NCI-H2171 (cell line): ENCODE measurements at places on chromosomes 6 and 20.

DNA sequence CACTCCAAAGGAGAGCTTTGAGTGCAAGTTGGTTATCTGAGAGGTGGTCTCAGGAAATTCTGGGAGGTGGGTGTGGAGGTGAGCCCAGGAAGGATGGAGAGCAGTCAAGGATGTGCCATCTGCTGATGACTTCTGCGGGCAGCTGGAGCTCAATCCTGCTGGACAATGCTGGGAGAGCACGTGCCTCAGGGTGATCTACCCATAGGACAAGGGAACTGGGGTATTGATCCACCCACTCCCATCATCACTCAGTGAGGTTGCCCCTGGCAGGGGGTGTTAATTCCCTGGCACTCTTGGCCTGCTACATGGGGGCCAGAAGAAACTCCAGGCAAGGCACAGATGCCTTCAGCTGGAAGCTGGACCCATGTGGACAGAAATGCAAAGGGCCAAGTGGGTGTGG is 7.1 kb upstream of the ZBP1 start:
- DNase-seq = no peak

- no peak for DNase-seq
Observed at GRCh38 chr20:16437387-16437996, 135.8 kb downstream of the KIF16B start.

- DNase-seq = no peak
Observed at GRCh38 chr6:8420031-8420588, 15.2 kb downstream of the SLC35B3 start.

DNA sequence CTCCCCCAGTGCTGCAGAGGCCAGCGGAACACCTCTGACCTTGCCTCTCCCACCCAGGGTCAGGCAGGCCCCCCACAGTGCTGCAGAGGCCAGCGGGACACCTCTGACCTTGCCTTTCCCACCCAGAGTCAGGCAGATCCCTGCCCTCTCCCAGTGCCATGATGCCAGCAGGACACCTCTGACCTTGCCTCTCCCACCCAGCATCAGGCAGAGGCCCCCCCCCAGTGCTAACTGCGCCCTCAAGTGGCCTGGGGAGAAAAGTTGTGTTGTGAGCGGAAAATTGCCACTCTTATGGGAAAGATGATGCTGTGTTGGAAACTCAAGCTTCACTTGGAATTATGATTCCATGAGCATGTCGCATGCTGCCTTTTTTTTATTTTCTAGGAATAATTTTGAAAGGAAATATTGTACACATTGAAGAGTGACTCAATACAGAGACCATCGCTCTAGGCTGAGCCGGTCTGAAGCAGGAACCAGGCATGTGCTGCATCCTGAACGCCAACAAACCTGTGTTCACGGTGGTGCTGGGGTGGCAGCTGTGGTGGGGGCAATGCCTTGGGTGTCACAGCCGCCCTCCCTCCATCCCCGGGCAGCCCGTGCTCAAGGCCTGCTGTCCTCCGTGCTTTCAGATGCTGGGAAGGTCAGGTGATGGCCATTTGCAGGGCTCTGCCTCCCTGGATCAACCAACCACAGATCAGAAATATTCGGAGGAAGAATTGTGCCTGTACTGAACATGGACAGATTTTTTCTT is 98.6 kb downstream of the CDH4 start:
- no peak for DNase-seq

DNA sequence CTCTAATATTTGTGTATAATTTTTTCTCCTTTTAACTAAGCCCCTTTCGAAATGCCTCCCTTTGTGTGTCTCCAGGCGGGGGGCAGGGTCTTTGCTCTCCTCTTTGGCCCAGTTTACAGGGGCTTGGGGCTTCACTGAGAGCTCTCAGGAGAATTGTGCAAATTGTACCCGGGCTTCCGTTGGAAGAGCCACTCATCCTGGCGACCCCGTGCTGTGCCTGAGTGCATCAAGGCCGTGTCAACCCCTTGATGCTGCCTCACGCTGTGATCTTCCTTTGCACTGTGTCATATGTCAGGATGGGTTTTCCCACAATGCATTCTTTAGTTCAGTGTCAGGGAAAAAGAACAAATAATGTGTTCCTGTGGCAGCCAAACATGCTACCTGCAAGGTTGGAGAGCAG is 118.0 kb upstream of the POU3F2 start:
- DNase-seq = no peak

GRCh38 chr6:37314487-37315156 is 39.2 kb upstream of the RNF8 start:
- DNase-seq = peak; percentile 40

- DNase-seq = no peak
Observed at GRCh38 chr20:10793766-10794165, 120.0 kb upstream of the JAG1 start.

- DNase-seq = no peak
Observed at GRCh38 chr6:8557014-8557748, 121.8 kb upstream of the SLC35B3 start.

DNA sequence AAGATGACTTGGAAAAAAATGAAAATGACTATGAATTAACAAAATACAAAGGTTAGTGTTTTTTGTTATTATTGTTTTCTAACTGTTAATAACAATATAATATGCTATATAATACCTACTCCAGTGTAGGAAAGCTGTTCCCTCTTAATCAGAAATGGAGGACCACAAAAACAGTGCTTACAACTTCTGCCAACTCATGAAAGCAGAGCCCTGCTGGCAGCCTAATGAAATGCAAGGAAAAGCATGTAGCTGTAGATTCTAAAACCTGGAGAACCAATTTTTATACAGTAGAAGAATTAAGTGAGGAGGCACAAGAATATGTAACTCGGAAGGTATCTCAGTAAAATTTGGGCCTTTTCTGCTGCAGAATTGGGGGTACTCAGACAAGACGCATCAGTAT is 29.4 kb downstream of the PHIP start:
- peak; percentile 3 for DNase-seq

DNA sequence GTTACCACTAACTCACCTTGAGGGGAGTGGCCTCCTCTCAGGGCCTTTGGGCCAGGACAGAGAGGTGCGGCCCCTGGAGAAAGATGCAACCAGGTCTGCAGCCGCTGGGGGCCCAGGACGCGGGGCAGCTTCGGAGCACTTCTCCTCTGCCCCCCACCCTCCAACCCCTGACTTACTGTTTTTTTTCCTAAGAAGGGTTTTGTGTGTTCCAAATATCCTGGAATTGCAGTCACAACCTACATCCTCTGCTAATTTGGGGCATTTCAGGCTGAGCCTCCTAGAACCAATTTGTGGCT is 1.7 kb downstream of the LINC00237 start:
- DNase-seq = no peak

DNA sequence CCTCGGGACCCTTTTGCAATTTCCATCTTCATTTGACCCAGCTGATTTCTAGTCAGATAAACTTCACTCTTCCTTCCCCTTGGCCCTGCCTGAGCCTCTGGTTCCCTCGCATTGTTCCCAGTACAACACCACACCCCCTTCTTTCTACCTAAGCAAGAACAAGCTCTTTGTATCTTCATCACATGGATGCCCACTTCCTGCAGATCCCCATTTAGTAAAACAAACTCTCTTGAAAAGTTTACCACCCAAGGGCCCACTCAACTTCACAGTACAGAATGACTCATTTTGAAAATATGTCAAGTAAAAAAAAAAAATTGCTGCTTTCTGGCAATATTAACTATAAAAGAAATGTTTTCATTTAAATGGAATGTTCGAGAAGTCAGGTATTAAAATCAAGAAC is 5.2 kb downstream of the FAXC start:
- no peak for DNase-seq

DNA sequence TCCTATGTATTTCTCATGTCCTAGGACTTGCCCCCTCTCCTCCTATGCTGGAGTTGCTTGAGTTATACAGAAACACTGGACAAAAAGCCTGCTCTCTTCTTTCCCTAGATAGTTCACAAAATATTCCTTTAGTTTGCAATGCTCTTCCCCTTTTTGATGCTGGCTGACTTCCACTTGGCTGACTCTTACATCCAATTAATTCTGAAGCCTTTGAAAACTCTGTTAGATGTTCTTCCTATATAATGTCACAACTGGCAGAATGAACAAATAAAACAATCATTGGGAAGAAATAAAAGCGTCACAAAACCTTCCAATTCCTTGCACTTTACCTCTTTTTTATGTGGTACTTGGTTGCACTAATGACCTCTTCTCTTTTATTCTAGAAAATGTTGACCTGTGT is 253.8 kb upstream of the CITED2 start:
- DNase-seq = no peak

- peak; percentile 70 for DNase-seq
Observed at GRCh38 chr20:54067606-54068174, 2.7 kb downstream of the BCAS1 start.

DNA sequence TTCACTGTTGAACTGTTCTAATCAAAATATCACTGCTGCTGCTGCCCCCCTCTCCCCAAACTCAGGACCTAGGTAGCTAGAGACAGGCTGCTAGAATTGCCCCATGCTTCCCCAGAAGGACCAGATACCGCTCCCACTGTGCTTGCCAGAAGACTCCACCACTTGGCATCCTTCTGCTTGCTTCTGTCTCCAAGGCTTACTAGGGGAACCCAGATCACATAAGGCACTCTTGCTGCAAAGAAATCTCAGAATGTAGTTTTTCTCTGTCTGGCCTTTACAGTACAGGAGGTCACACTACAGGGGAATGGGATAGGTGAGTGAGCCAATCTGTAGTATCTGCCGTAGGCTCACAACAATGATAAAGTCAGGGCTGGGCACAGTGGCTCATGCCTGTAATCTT is 21.5 kb upstream of the SLC9A8 start:
- no peak for DNase-seq

DNA sequence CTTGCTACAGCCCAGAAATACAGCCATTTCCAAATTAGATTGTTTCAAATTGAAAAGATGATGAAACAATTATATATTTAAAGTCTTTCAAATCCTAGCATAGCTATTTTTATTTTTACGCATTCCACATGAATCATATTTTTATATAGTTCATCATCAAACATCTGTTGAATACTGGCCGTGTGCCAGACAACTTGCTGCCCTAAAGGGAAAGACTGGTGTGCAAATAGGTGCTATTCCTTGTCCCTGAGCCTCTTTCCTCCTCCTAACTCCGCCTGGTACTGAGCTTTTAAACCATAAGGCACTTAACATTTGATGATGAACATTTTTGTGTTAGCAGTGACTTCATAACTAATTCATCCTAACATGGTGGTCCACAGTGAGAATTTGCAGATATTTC is 18.7 kb upstream of the PLCG1 start:
- no peak for DNase-seq

GRCh38 chr6:158697811-158698210 is 48.0 kb downstream of the SYTL3 start:
- no peak for DNase-seq

- DNase-seq = no peak
Observed at GRCh38 chr6:129032602-129033001, 149.7 kb downstream of the LAMA2 start.

DNA sequence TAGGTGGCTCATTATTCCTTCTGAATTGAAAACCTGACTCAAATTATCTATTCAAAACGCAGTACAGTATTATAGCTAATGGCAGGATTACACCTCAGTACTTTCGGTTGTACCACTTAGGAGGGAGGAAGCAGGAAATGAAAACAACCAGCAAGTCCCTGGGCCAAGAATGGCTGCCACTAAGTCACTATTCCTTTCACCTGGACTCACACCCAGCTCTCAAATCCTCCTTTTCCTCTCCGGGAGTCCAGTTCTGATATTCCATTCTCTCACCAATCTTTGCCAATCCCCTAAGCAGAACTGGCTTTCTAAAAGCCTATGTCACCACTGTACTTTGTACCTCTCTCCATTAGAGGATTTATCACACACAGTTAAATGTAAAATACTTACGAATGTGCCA is 20.6 kb downstream of the TMEM242 start:
- DNase-seq = no peak

DNA sequence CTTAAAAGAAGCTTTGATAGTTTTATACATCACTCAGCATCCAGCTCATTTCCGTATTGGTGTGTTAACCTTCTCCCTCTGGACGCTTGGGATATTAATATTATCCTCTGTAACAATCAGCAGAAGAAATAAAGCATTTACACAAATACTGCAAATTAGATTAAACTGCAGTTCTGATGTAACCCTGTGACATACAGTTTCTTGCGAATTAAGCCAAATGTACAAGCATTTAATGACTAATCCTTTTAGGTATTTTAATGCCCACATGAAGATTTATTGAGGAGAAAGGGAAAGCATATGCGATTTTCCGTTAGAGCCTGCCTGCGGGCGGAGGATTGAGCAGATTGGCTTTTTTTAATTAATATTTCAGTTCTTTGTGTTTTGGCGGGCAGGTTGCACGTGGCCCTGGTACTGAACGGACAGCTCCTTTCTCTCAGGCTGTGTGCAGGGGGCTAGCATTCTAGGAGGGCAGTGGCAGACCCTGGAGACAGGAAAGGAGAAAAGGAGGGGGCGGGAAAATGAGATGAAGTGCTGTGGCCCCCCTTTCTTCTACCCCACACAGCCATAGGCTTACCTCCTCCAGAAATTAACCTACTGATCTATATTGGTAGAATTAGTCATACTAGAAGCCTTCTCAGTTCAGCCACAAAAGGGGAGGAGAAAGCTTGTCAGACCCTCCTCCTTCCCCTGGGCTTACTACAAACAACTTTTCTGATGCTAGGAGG is 14.1 kb upstream of the TFAP2D start:
- DNase-seq = no peak

DNA sequence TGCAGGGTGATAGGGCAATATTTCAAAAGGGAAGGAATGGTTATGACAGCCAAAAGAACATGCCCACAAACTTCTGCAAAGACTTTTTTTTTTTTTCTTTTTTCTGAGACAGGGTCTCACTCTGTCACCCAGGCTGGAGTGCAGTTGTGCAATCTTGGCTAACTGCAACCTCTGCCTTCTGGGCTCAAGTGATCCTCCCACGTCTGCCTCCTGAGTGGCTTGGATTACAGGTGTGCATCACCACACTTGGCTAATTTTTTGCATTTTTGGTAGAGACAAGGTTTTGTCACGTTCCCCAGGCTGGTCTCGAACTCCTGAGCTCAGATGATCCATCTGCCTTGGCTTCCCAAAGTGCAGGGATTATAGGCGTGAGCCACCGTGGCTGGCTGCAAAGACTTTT is 117.6 kb upstream of the ADGRF1 start:
- DNase-seq = no peak

DNA sequence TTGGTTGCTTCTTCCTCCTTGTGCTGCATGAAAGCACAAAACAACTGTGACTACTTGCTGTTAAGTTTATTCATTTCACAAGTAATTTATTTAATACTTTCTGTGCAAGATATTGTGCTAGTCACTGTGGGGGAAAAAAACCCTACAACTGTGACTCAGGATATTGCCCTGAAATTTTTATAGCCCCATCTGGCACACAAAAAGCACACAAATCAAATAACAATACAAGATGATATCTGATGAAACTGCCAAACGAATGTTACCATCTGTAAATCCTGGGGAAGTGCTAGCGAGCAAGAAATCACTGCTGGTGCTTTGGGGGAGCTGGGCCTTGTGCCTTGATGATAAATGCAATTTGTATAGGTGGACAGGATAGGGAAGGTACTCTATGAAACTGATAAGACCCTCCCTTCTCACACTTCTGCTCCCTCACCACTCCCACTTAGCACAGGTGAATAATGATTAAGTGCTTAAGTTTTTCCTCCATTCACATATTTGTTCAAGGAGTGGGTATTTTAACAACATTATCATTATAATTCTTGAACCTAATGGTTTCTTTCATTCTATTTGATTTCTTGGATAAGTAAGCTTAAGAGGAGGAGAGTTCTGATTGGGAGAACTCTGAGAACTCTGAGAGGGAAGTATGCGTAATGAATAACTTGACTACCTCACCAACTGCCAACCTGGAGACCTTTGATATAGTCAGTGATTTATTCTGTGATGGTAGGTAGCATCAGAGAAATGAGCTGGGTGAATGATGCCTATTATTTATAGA is 115.3 kb downstream of the RTN4IP1 start:
- no peak for DNase-seq
